ENCODE measurements at places on chromosomes 12 and 14.

DNA sequence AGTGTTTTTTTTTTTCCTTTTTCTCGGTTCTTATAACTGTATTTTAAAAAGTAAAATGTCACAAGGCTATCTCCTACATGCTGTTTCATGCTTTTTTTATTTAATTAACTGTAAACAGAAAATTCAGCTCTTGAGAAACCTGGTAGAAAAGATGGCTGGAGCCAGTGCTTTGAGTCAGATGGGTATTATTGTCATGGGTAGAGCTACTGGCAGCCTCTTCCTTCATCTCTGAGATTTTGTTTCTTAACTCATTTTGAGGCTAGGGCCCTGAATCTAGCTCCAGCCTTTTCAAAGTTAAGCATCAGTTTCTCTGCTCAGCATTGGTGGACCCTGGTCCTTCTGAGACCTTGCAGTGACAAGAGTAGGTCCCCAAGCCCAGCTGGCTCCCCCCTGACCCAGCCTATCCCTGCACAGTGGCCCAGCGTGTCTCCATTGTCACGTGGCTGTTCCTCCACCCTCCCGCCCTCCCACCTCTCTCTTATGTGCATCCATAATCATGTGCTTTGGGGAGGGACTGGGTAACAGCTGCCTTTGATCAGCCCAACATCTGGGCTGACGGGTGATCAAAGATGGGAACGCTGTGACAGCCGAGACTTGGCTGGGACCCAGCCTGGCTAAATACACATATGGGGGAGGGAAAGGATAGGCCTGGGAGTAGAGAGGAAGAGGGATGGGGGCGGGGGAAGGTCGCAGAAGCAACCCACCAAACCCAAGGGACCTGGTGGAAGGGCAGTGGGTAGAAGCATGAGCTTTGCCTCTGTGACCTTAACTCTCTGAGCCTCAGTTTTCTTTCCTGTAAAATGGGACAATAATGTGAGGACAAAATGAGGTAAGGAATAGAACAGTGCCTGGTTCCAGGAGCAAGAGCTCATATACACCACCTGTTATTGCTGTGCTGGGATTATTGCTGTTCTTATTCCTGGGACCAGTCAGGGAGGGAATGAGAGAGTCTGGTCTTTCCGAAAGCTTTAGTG lies 24.4 kb upstream of the RBM19 start:
- DNase-seq: peak; percentile 56

GRCh38 chr12:119705182-119705581 lies 37.2 kb downstream of the PRKAB1 start:
- no peak for DNase-seq

DNA sequence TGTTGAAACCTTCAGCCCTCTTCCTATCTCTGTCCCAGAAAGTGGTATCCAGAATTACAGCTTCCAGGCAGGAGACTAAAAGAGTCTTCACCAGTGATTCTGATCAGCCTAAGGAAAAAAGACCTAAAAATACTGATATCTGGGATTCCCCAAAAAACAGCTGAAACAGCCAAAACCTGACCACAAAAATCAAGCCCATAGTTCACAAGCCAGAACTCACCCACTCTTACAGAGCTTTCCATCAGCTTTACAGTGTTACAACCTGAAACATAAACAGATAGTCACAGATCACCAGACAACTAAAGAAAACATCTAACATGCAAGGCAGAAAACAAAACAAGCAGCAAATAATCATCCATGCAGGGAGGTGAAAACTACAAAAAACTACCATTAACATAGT lies 26.0 kb upstream of the TSPAN8 start:
- no peak for DNase-seq

GRCh38 chr12:116136340-116136739 lies 141.2 kb downstream of the MED13L start:
- DNase-seq: no peak

DNA sequence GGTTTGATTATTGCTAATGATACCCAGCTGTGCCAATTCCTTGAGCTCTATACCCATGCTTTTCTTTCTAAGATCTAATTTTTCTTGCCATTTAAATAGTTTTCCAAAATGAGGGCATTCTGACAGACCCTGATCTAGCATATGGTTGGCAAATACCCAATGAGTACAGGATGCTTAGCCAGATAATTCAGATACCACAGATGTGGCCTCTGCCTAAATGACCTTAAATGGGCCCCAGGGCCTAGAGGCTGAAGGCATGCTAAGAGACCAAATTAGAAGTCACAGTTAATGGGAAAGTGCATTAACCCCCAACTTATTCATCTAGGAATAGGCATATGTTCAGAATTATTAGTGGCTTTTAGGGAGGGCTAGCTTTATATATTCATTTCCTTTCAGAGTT lies 122.3 kb upstream of the CNOT2 start:
- no peak for DNase-seq

- no peak for DNase-seq
These were observed 127.7 kb downstream of the APAF1 start for GRCh38 chr12:98772818-98773217.

DNA sequence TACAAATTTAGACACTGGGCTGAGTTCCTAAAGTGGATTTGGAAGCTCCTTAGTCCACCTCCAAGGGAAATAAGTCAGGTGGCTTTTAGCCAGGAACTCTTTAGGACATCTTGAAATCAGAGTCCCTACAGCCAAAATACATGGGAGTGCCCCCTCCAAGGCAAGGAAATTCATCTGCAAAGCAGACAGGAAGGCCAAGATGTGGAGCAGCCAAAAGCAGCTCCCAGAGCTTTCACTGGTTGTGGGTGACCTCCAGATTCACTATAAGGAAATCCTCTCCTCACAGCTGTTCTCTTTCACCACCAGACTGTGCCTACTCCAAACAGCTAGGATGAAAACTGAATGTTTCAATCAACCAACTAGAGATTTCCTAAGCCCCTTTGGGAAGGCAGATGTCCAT lies 6.6 kb downstream of the TTC9 start:
- DNase-seq: no peak

DNA sequence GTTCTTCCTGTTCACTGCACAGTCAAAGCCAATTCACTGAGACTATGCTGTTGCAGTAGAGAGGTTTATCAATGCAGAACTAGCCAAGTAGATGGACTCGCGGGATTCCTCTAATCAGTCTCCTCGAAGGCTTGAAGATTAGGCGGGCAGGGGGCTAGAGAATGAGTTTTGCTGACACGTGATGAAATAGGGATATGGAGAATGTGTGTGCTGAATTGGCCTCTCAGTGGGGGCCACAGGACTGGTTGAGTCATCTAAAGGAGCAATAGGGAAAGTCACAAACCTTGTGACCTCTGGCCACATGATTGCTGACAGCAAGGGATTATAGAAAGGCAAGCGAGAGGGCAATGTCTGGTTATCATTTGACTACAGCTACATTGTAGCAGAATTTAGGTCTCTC lies 12.7 kb downstream of the MIPOL1 start:
- no peak for DNase-seq

- DNase-seq: no peak
These were observed 1.2 kb downstream of the GPR132 start for GRCh38 chr14:105064001-105064400.

DNA sequence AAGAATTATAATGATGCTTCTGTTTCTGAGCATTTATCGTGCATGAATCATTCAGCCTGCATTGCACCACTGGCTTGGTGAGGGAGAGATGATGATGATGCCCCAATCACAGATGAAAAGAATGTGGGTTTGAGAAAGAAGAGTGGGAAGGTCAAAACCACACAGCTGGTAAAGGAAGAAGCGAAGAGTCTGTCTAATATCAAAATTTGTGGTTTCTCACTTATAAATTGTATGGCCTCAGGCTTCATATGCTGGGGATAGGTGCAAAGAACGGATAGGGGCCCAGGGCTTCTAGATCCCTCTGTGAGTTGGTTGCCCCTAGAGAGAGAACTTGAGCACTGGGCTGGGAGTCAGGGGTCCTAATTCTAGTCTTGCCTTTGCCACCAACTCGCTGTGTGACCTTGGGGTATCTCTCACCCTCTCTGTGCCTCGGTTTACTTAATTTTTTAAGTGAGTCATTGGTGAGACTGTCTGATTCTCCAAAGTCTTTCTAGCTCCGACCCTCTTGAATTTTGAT lies 2.2 kb downstream of the OASL start:
- no peak for DNase-seq

- DNase-seq: no peak
These were observed 76.8 kb upstream of the WSCD2 start for GRCh38 chr12:108052260-108052659.

GRCh38 chr12:62903151-62903550 lies 31.8 kb downstream of the PPM1H start:
- DNase-seq: no peak

- DNase-seq: no peak
These were observed 84.2 kb upstream of the BMP4 start for GRCh38 chr14:54040846-54041245.

GRCh38 chr14:61872452-61872851 lies 110.2 kb downstream of the SNAPC1 start:
- DNase-seq: no peak

DNA sequence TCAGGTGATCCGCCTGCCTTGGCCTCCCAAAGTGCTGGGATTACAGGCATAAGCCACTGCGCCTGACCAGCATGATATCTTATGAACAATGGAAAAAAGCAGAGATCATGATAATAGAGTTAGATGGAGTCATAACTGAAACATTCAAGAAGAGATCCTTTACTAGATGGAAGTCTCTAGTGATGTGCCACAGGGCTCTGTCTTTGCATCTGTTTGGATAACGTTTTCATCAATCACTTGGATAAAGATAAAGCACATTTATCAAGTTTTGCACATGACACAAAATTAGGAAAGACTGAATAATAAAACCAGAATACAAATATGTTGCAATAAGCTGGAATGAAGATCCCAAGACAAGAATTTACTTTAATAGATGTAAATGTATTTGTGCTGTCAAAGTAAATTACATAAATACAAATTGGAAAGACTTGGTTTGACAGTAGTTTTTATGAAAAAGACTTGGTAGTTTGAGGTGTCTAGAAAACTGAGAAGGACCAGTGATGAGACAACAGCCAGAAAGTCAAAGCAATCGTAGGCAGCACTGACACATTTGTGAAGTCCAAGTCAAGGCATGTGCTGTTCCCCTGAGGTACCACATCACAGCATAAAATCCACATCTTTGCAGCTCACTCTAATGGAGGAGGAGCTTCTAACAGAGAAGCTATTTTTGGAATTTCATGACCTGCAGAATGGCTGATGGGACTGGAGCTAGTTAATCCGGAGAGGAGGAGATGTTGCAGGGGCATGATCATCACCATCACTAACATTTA lies 28.5 kb downstream of the GPRC5A start:
- peak; percentile 23 for DNase-seq

DNA sequence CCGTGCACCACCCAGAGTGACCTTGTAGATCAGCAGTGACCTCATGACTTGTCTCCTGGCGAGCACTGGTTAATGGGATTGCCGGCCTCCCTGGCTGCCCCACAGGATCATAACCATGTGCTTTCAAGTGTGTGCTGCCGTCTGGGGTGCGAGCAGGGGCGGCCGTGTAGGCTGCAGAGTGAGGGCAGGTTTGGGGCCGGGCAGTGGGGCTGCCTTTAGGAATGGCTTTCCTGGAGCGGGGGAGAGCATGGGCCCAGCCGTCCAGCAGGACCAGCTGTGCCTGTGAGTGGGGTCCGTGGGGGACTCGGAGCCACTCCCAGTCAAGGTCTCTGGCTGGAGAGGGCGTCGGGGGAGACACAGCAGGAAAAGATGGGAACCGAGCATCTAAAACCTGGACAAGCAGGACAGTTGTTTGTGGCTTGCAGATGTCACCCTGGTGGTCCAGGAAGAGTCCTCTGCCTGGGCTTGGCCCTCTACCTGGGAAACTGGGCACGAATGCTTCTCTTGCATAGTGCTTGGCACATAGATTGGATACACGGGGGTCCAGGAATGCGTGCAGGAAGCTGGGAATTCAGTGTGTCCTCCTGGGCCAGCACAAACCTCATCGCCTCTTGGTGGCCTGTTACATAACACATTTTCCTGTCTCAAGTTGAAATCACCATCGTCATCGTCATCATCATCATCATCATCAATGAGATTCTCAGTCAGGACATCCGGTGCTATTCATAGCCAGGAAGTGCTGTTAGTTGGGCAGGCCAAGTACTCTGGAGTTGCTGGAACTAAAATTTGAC lies 96.0 kb downstream of the ADGRD1 start:
- no peak for DNase-seq

GRCh38 chr12:45475594-45475993 lies 253.9 kb upstream of the ARID2 start:
- no peak for DNase-seq

- DNase-seq: no peak
These were observed 174.3 kb upstream of the BCL2L14 start for GRCh38 chr12:11896417-11896929.

GRCh38 chr14:104474495-104475213 lies 104.9 kb upstream of the C14orf180 start:
- no peak for DNase-seq

DNA sequence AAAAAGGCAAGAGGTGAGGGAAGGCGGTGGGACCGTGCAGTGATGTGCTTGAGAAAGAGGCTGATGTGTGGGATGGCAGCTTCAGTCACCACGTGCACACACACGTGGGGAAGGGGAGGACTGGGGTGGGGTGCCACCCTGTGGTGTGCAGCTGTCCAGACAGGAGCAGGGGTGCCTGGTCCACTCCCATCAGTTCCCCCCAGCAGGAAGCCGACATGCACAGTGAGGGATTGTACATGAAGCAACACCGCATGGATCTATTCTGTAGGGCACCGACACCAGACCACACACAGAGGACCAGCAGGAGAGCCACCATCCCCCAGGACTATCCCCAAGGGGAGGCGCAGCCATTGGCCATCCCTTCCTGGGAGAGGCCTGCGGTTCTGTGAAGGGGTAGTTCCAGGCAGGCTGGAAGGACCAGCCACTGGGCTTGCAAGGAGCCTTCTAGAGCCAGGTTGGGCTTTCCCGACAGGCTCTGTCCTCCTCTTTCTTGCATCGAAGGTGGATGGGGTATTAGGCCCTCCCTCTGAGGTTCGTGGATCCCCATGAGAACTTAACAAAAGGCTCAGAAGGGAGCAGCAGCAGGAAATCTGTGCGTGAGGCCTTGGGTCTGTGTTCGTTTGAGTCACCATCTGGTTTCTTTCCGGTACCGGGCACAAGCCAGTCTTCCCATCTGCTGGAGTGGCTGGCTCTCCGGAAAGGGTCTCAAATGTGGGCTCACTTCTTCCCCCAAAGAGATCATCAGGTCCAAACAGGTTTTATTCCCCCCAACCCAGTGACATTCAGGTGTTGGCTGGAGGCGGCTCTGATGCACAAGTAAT lies 59.8 kb downstream of the PLEKHG3 start:
- peak; percentile 66 for DNase-seq

DNA sequence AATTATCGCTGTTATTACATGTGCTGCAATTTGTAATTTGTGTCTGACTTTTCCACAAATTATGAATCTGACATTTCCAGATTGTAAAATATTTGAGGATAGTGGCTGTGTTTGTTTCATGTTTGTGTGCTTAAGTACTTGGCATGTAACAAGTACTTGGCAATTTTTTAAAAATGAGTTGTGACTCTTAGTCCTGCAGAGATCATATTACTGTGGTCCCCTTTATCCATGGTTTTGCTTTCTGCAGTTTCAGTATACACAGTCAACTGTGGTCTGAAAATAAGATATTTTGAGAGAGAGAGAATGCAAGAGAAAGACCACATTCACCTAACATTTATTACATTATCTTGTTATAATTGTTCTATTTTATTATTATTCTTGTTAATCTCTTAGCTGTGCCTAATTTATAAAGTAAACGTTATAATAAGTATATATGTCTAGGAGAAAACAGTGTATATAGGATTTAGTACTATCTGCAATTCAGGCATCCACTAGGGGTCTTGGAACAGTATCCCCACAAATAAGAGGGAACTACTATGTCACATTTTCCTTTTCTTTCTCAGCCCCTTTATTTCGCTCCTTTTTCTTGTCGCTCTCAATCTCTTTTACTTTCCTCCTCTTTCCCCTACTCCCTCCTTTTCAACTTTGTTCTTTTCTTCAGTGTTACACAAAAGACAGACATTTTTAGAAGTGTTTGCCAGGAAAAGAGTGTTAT lies 176.1 kb downstream of the FUT8 start:
- no peak for DNase-seq
